ENCODE measurements at places on chromosomes 11 and 22.

DNA sequence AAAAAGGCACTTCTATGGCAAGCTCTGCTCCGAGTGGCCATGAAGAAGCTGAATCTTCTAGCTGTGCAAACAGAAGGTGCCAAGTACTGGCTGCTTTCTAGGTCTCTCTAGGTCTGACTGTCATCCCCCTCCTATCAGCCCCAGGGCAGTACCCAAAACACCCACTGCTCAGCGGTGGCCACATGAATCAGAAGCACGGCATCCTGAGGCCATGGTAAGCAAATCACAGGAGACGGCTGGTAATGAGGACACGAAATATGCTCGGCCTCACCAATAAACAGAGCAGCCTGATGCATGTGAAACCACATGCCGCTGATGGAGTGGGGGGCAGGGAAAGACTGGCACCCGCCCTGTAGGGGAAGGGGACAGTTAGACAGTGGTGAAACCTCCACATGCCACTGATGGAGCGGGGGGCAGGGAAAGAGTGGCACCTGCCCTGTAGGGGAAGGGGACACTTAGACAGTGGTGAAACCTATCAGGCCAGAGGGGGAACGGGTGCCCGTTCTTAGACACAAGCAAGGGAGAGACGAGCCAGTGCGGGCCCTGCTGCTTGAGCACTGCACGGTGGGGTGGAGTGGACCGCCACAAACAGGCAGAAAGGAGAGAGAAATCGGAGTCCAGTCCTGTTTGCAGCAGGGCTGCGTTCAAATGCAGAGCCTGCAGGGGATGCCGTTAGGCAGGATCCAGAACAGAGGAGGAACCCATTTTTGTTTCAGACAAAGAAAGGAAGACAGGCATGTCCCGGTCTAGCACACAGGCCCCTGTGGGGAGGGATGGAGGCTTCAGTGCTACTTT, 29.9 kb upstream of the MOB2 start:
- DNase-seq: no peak

- no peak for DNase-seq
These were observed 12.3 kb downstream of the HYOU1 start for GRCh38 chr11:119044708-119045107.

DNA sequence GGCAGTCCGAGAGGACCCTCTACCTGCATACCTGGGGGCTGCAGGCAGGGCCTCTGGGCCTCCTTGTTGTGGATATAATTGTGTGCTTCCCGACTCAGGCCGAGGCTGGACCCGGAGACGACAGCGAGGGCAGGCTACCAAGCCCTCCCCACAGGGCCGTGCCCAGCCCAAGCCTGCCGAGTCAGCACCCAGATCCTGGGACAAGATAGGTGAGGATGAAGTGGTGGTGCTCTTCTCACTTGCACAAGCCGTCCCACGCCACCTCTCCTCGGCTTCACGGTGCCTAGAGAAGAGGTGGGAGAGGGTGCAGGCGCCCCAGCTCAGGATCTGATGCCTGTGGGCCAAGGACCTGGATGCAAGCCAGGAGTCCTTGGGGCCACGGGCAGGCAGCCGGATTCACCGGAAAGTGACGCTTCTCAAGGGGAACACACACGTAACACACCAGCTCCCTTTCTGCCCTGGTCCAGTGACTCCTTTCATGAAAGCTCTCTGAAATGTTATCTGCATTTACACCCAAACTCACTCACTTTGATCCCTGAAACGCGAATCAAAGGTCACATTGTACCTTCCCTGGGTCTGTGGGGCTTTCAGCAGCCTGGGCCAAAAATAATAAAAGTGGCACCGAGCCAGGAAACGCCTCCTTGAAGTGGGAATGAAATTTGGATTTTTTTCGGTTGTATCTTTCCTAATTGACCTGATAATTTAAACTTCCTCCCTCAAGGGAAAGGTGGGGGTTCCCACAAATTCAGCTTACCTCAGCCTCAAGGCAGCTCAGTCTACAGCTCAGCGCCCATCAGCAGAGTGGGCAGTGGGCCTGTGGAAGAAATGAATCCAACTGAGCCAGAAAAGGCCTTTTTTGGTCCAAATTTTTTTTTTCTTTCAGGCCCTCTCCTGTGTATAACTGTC, 1.1 kb upstream of the GNB1L start:
- peak; percentile 41 for DNase-seq

GRCh38 chr22:46267431-46268279, at the start of gene TTC38:
TTC38 (plus strand) TSS chr22:46268008; CDS start chr22:46268040, 32 bp downstream.
- DNase-seq: peak; percentile 86

GRCh38 chr22:22450343-22450839, 58.2 kb downstream of the ZNF280B start:
- no peak for DNase-seq

DNA sequence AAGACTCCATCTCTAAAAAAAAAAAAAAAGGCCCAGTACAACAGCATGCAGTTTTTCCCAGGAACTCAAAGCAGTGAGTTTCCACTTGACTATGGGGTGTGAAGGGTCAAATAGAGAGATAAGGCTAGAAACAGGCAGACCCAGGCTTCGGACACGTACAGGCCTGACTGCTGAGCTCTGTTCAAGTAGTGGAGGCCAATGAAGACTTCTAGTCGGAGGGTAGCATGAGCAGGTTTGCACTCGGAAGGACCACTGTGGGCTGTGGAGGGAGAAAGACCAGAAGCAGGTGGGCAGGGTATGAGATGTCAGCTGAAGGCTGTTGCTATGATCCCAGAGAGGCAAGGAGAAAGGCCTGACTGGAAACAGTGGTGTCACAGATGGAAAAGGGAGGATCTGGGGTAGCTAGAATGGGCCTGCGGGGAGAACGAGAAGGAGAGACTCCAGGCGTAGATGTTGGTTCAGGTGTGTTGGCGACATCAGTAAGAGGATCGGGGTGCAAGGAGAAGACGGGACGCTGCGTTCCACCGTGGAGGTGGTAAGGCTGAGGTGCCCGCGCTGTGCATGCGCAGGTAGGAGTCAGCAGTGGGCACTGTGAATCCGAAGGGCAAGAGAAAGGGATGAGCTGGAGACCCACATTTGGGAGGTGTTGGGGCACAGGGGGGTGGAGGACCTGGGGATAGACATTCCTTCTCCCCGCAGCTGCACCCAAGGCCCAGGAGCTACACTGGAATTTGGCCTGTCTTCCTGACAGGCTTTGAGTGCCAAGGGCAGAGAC, 49.4 kb upstream of the RAB1B start:
- DNase-seq: no peak

DNA sequence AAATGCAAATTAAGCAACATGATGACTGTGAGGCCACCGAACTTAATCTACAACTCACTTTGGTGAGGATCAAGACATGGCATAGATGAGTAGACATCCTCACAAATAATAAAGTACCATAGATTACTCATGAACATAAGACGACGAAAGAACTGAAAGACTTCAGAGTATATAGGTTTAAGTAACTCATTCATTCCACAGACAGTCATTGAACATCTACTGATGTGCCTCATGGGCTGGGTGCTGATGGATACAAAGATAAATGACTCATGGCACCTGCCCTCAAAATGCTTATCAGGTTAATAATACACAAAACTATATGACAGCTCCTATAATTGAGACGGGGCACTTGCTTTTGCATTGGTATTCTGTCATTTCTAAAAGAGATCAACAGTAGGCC, 63.3 kb downstream of the ZC3H12C start:
- DNase-seq: no peak

- no peak for DNase-seq
These were observed 25.6 kb downstream of the PARVB start for GRCh38 chr22:44049486-44050231.

GRCh38 chr11:46003572-46003971, 81.1 kb downstream of the LARGE2 start:
- DNase-seq: no peak

DNA sequence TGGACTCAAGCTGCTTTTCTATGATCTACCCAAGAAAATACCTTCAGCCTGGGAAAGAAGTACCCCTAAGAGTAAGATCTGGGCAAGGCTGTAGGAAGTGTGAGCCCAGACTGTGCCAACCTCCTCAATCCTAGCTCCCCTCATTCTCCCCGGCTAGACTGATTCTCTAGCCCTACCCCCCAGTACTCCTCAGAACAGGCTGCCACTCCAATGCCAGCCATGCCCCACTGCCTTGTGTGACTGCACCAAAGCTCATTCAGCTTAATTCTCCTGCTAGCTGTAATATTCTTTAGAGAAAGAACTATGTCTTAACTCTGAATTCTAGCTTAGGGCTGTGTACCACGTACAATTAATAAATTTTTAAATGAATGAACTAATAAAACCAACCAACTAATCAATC, 92.6 kb upstream of the AKIP1 start:
- no peak for DNase-seq

GRCh38 chr11:45974806-45975205, 52.4 kb downstream of the LARGE2 start:
- no peak for DNase-seq

DNA sequence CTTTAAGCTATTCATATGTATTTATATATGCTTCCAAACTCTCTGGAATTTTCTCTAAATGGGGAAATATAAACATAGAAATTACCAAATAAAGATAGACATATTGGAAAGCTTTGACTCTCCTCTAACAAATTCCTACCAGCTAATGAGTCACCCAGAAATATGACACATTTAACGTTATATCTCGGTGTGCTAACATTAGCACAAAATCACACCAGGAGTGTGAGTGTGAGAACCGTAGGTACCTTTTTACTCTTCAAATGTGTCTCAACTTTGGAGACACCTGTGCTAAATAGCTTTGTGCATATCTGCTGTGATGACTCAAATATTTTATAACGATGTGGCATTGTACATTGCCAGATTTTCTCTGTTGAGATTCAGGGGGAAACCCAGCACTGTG, 714.4 kb downstream of the METTL15 start:
- no peak for DNase-seq

- no peak for DNase-seq
These were observed 2.5 kb upstream of the LRRC74B start for GRCh38 chr22:21042978-21043859.

GRCh38 chr11:44138980-44139379, 43.5 kb downstream of the EXT2 start:
- DNase-seq: no peak

GRCh38 chr22:20464096-20464614, 26.5 kb upstream of the SCARF2 start:
- DNase-seq: no peak

DNA sequence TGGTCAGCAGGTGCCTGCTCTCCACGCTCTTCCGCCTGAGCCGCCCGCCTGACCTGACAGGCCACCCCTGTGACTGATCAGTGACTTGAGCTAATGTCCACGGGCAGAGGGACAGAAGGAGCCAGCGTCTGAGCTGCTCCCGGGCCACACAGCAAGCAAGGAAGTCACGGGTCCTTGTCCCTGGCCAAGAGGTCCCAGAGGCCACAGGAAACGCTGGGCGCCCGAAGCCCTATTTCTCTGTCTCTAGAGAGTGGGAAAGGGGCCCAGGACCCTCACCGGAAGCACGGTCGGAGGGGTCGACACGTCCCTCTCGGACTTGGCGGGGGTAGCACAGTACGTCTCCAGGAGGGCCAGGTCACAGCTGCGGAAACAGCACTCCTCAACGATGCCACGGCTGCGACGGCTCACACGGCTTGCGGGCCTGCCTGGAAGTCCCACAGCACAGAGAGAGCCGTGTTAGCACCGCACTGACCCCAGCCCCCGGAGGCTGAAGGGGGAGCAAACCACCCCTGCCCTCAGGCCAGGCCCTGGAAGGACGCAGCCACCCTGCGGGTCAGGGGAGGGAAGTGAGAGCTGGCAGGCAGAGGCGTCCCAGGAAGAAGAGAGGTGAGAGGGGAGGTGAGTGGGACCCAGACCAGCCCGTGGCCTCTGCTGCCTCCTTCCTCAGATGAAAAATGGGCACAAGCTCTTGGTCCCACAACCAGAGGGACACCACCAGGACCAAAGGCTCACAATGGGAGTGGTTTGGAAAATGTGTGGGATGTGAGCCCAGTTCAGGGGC, 5.8 kb downstream of the IGF2 start:
- no peak for DNase-seq

DNA sequence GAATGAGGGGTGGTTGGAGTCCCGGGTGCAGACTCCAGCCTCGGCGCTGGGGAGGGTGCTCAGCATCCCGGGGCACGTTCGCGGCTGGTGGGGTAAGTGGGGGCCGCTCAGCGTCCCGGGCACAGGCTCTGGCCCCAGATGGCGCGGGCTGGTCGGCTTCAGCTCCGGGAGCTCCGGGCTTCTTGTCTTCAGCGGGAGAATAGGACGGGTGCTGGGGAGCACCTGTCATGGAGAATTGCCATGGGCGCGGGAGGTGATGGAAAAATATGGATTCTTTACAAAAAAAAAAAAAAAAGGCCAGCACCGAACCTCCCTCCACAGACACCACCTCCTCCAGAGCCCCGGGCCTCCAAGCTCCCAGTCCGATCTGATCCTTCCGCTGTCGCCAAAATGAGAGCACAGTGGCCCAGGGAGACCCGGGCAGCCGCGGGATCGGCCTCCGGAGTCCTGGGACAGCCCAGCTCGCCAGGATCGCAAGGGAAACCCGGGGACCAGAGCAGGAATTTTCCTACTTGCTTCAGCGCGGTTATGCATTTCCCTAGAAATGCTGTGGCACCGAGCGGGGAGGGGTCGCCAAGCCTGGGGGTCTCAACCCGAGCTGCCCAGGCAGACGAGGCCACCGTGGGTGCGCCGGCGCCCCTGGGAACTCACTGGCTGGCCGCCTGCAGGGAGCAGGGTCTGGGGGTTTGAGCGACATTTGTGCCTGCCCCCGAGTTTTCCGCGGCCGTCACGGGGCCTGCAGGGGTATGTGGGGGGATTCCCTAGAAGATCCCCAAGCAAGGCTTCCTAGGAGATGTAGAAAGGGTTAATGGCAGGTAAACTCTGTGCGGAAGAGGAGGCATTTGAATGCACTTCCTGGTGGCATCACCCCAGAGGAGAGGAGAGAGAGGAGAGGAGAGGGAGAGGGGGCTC, 1336.9 kb downstream of the BRD1 start:
- DNase-seq: no peak

DNA sequence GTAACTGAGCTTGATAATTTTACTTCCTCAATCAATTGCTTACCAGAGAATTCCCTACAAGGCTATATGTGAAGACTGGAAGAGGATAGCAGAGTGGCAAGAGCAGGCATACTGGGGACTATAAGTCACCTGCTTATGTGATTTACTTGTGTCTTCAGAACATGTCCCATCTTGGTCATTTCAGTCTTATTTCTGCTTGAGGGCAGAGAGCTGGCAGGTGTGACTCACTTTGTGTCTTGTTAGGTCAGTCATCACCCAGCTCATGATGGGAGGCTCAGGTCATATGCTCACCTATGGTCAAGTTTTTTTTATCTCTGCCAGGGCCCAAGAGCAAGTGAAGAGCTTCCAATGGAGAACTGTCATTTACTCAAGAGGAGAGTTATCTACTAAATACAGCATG, 6.2 kb downstream of the SRSF8 start:
- no peak for DNase-seq

DNA sequence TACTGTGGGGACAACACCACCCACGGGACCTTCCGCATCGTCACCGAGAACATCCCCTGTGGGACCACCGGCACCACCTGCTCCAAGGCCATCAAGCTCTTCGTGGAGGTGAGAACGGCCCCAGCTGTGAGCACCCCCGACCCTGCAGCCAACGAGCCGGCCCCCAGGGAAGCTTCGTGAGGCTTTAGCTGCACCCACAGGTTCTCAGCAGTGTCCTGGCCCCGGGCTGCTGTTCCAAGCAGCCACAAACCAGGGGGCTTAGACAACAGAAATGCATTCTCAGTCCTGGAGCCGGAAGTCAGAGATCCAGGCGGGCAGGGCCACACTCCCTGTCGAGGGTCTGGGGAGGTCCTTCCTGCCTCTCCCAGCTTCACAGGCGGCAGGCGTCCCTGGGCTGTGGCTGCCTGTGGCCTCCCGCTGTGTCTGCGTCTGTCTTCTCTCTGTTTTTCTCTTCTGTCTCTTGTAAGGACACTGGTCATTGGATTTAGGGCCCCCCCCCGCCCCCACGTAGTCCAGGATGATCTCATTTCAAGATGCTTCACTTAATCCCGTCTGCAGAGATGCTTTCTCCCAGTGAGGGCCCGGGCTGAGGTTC, 12.5 kb downstream of the MUC5B start:
- peak; percentile 1 for DNase-seq
